ENCODE measurements at places on chromosomes 6 and 20.

DNA sequence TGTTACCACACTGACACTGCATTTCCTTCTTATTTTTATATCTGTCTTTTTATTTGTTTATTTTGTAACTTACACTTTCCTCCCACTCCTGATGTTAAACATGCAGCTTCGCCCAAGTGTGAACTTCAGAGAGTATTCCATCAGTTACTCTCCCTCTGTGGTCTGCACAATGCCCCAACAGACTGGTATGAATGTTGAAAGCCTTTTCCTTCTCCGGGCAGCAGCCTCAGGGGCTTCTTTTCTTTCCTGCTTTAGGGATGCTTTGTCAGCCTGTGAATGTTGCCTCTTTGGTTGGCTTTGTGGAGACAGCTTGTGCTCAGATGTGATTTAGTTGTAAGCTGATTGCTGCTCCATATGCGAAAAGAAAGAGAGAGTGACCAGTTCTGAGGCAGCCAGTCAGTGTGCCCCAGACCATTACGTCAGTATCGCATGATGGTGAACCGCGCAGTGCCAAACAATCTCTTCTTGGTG, 44.0 kb downstream of the SMPDL3A start:
- no peak for DNase-seq

- DNase-seq = no peak
Observed at GRCh38 chr6:121531658-121532169, 96.3 kb downstream of the GJA1 start.

DNA sequence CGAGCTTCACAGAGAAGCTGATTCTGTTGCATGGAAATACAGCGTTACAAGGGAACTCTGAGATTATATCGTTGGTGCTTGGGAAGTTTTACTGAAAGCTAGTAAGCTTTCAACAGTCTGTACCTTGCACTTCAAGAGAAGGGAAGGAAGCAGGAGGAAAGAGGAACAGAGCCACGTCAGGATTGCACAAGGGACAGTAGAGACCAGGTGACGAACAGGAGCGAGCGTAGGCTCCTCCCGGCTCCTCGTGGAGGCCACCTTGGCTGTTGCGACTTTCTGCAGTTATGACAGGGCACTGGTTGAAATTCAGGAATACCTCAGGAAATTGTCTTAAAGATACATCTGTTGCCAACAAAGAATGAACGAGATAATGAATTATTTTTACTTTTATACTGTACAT, 18.8 kb downstream of the RTF2 start:
- DNase-seq = no peak

DNA sequence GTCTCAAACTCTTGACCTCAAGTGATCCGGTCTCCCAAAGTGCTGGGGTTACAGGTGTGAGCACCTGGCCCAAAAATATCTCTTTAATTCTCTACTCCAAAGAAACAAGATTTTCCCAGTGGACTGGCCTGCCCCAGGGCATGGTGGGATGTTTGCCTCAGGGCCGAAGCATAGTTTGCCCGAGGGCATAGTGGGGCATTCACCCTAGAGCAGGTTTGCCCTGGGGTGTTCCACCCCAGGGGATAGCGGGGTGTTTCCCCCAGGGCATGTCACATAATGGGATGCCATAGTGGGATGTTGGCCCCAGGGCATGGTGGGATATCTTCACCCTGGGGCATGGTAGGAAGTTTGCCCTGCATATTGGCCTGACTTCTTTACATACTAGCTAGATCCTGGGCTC, 97.2 kb downstream of the VEGFA start:
- DNase-seq = no peak

GRCh38 chr6:129621252-129621651, 88.7 kb downstream of the ARHGAP18 start:
- DNase-seq = no peak

DNA sequence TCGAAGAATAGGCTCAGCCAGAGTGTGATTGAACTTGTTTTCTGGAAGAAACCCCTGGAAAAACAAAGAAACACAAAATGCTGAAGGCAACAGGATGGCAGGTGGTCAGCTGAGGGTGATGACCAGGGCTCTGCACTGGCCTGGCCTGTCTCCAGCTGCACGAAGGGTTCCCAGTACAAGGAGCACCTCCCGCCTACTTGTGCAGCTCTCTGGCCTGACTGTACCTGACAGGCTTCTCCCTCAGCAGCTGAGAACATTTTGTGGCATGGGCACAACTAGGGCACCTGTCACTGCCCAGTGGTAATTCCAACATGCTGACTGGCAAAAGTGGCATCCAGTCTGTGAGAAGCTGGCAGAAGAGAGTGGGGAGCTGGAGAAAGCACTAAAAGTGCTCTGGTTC, 38.8 kb upstream of the EMILIN3 start:
- no peak for DNase-seq

DNA sequence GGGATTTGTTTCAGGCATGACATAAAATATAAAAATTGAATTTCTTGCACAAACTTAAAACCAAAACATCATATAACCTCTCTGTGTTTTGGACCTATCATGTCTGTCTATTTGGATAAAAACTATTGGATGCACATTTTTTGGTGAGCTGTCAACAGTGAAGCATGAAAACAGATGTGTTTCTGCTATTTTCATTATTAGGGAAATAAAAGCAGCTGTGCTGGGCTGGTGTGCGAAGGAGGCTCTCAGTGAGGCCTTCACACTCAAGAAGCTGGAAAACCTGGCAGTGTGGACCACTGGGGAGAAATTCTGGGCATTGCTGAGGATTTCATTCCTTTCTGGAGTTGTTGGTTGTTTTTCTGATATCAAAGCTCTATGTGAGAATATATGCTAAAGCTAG, 395.3 kb downstream of the GJA1 start:
- no peak for DNase-seq

DNA sequence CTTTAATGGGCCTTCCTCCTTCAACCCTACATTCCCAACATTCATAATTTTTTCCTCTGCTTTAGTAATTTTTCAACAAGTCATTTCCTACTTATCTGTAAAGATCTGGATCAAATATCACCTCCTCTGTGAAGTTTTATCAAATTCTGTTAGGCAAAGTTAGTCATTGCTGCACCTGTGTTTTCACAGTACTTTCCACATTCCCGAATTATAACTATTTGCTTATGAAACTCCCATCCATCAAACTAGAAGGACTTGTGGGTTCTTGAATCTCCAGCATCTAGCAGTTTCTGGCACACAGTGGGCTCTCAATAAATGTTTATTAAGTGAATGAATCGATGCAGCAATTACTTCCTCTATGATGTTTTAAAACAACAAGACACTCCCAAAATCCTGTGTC, 257.6 kb downstream of the HDGFL1 start:
- no peak for DNase-seq

- no peak for DNase-seq
Observed at GRCh38 chr6:154213782-154214181, 142.8 kb downstream of the IPCEF1 start.

DNA sequence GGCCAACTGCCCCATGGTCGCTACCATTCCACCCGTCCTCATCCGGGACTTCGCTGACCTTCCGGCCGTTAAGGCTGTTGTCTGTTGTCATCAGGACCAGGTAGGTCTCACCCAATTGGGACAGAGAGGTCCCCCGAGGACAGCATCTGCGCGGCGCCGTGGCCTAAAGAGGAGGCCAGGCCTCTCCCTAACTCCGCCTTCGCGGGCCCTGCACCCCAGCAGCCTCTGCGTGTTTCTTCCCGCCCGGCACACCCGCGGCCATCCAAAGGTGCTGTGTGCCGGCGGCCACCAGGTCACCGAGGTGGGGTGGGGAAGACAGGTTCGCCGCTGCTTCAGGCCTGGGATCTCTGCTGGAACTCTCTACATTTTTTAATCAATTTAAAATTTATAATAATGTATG, 9.0 kb downstream of the OR2W1 start:
- no peak for DNase-seq

DNA sequence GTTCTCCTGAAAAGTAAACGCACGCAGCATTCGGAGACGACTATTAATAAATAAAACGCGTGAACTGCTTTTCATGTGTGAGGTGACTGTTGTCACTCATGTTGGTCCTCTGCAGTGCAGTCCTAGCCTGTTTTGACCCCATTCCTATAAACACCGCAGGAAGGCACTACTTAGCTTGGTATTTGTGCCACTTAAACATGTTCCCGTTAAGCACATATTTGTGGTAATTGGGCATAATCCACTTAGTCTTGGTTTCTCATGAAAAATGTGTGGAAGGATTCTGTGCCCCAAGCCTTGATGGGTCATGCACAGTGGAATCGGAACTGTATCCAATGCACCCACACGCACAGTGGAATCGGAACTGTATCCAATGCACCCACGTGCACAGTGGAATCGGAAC, 313.9 kb downstream of the THBS2 start:
- no peak for DNase-seq

GRCh38 chr20:22080985-22081384, 375.5 kb downstream of the PAX1 start:
- no peak for DNase-seq

DNA sequence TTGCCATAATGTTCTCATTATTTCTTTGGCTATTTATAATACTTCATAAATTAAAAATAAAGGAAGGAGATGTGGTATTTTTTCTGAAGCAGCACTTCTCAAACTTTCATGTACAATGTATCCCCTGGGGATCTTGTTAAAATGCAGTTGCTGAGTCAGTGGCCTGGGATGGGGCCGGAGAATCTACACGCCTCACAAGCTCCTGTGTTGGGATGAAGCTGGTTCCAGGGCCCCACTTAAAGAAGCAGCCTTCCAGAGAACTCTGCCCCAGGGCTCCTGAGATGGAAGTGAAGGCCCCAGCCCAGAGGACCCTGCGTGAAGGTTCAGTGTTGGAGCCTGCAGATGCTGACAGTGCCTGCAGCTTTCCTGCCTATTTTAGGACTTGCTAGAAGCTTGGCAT, 40.1 kb upstream of the SLC23A2 start:
- no peak for DNase-seq

GRCh38 chr6:35496841-35497570, at the start of gene TEAD3:
TEAD3 (minus strand) TSS chr6:35497079.
- no peak for DNase-seq

DNA sequence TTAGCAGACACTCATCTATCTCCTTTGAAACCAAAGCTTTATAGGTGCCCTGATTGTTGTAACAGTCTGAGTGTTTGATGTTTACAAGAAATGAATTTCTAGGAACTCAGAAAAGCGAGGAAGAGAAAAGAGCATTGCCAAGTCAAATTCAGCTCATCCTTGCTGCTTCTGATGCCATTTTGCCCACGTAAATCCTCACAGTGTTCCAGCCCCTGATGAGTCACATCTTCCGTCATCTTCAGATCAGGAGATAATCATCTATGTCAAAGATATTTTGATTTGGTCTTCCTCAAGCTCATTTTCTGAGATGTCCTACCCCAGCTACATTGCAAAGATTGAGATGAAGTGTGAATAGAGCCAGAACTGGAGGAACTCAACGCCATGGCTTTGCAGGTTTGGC, 426.2 kb downstream of the BMP2 start:
- no peak for DNase-seq

- no peak for DNase-seq
Observed at GRCh38 chr6:108134213-108134970, 31.4 kb upstream of the NR2E1 start.

GRCh38 chr6:169784821-169785340, 33.5 kb downstream of the ERMARD start:
- DNase-seq = no peak

DNA sequence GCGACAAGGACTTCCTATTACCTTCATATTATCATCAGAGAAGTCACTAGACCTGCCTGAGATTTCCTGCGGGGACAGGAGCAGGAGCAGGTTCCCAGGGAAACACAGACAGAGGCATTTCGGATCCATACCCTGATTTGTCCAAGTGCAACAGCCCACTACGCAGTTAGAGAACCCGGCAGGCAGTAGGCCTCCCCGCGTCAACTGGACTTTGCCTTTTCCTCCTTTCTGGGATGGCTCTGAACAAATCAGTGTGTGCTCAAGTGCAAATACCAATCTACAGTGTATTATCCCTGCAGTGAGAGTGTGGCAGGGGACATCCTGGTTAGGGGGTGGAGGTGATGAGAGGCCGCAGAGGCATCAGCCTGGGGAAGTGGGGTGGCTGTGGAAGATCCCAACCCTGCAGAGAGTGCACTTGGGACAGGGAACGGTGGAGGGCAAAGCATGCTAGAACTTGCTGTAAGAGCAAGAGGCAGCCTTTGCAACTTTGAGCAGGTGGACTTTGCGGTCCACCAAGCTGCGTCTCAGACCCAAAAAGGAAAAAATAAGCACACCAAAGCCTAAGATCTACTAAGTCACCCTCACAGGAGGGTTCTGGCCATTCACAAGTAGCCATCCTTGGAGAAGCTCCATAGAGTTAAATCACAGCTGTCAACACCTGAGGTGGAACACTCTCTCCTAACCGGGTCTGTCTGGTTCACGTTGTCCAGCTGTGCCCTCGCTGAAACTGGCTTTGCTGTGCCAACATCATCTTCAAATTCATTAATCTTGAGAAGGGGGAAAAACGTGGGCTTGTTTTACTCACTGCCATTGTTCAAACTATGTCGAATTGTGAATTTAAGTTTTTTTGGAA, 159.1 kb downstream of the ZDHHC14 start:
- no peak for DNase-seq

- peak; percentile 19 for DNase-seq
Observed at GRCh38 chr6:151391471-151392413, at the start of gene ZBTB2. ZBTB2 (minus strand) TSS chr6:151391559; CDS start chr6:151373637, 17,922 bp downstream.

DNA sequence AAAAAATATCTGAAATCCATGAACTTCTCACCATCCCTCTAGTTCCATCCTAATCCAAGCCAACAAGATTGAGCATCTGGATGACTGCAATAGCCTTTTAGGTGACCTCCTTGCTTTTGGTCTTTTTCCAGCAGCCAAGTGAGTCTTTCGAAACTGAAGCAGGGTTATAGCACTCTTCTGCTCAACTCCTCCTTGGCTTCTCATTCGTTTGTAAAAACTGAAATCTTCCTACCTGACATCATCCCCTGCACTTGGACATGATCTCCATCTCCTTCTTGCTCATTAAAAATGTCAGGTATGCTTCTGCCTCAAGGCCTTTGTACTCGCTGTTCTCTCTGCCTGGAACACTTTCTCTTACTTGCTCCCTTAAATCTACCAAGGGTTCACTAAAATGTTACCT, 46.0 kb downstream of the STX7 start:
- no peak for DNase-seq

GRCh38 chr20:63086421-63087235, 79.9 kb upstream of the BHLHE23 start:
- no peak for DNase-seq

DNA sequence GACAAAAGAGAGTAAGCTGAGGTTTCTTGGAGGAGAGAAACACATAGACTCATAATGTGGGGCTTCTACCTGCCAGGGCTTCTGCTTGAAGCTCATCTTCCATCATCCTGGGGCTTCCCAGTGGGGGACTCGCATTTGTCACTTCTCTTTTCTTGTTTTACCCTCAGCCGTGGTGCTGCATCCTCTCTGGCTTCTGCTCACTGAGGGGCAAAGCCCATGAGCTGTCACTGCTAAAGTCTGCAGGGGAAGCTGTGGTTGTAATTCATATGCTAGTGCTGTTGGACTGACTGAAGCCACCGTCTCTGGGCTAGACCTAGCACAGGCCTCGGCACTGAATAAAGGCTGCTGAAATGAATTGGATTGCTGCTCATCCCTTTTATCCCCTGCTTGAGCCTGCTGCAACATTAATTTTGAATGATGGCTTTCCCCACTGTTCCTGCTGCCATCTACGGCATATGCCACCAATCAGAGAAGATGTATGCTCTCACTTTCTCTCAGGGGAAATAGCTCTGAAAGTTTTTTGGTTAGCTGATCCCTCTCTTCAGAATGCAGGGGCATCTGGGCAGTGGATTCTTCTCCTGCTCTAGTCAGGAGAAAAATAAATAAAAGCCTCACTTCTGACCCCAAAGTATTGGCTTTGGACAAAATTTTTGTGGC, 568.4 kb upstream of the MAP3K7 start:
- DNase-seq = no peak

GRCh38 chr6:155378276-155378675, 64.0 kb upstream of the TFB1M start:
- no peak for DNase-seq

Data from bone marrow (tissue), 2 donors.